HT1080 (cell line): ENCODE measurements at places on chromosomes 5 and 9.

DNA sequence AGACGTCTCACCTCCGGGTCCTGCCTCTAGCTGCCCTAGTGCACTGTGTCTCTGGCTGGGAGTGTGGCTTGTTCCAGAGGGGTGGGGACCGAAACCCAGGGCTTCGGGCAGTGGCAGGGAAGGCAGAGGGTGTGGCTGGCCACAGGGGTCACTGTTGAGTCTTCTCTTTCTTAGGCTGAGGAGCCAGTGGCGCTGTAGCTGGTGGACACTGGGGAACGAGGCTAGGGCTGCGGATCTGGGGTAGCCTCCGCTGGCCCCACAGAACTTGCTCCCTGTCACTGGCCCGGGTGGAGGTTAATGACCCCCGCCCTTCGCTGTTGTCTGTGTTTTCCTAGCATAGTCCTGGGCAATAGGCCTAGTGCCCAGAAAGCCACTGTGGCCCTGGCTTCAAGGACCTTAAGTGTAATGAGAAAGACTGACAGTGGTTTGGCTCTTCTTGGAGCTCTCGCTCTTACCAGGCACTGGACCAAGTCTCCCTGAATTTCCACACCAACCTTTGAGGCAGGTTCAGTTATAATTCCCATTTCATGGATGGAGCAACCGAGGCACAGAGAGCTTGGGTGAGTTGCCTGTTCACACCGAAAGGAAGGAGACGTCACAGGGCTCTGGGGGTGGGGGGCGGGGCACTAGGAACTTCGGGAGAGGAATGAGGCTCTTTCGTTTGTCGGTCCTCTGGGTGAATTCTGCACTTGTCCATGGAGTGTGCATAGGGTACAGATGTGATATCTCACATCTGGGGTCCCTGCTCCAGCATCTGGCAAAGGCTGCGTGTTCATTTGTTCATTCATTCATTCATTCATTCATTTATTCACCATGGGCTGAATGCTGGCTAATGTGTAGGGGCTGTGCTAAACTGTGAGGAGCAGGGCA is 4.8 kb upstream of the IER5L start:
- peak; percentile 26 for DNase-seq

- DNase-seq = peak; percentile 50
These were observed at the start of gene NEURL1B for GRCh38 chr5:172640822-172641358. Gene NEURL1B, plus strand, starts transcription at chr5:172641263. Its CDS starts 144 bp downstream, at chr5:172641407.

GRCh38 chr9:135879619-135880018 is 27.7 kb downstream of the CAMSAP1 start:
- DNase-seq = no peak

GRCh38 chr9:97487107-97487506 is 14.4 kb upstream of the TMOD1 start:
- peak; percentile 47 for DNase-seq

DNA sequence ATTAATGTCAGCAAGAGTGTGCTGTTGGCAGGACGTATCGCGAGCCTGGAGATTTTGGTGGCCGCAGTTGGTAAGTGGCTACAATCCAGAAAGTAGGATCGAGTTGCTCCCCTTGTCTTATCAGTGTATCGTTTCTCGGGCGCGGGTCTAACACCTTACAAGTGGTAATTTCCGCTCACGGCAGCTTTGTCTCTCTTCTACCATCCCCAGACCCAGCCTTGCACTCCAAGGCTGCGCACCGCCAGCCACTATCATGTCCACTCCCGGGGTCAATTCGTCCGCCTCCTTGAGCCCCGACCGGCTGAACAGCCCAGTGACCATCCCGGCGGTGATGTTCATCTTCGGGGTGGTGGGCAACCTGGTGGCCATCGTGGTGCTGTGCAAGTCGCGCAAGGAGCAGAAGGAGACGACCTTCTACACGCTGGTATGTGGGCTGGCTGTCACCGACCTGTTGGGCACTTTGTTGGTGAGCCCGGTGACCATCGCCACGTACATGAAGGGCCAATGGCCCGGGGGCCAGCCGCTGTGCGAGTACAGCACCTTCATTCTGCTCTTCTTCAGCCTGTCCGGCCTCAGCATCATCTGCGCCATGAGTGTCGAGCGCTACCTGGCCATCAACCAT is 1.1 kb downstream of the PTGER4 start:
- no peak for DNase-seq

GRCh38 chr9:105886136-105886535 is 191.8 kb downstream of the TMEM38B start:
- no peak for DNase-seq

- no peak for DNase-seq
These were observed 227.8 kb downstream of the PAPPA start for GRCh38 chr9:116381350-116381749.

GRCh38 chr9:76528056-76528455 is 69.1 kb downstream of the GCNT1 start:
- DNase-seq = no peak
